SW480 (cell line): ENCODE measurements at places on chromosomes 4 and X.

DNA sequence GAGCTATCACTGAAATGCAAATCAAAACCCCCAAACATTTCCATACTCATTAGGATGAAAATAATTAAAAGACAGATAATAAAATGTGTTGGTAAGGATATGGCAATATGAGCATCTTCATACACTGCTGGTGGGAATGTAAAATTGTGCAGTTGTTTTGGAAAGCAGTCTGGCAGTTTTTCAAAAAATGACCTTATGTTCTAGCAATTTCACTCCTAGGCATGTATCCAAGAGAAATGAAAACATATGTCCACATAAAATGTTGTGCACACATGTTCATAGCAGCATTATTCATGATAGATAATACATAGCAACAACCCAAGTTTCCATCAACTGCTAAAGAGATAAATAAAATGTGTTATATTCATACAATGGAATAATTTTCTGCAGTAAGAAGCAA lies 14.8 kb upstream of the GPRASP2 start:
- DNase-seq, result no peak

DNA sequence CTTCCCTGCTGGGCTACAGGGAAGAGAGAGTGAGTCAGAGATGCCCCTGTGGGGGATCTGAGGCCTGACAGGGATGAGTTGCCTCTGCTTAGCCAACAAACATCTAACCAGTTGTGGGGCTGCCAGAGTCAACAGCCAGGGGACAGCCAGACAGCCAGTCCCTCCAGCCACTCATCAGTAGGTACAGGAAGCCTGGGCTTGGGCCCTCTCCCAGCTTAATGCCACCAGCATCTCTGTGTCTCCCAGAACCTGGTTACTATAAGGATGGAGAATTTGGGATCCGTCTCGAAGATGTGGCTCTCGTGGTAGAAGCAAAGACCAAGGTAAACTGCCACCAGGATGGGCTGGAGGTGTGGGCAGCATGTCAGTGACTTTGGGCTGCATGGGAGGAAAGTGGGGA lies 17.3 kb upstream of the SASH3 start:
- no peak for DNase-seq

DNA sequence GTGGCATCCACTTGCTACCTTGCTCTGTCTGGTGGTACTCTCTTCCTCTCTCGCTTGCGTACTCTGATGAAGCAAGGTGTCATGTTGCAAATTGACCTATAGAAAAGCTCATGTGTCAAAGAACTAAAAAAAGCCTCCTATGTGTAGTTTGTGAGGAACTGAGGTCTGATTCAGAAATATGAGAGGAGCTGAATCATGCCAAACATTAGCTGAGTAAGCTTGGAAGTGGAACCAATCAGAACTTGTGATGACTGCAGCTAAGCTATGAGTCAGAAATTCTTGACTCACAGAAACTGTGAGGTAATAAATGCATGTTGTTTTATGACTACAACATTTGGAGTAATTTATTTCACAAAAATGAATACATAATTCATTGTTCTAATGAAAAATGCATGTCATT lies 2138.8 kb downstream of the PCDH7 start:
- peak; percentile 32 for DNase-seq

- DNase-seq, result no peak
Observed at GRCh38 chr4:115660465-115660864, 547.0 kb upstream of the NDST4 start.

GRCh38 chr4:145535202-145535601 lies 53.5 kb downstream of the SMAD1 start:
- no peak for DNase-seq

GRCh38 chr4:122739174-122739573 lies 6.7 kb downstream of the BBS12 start:
- DNase-seq, result no peak

GRCh38 chrX:6026980-6027379 lies 201.7 kb downstream of the NLGN4X start:
- DNase-seq, result no peak

GRCh38 chr4:105283501-105283900 lies 136.8 kb downstream of the TET2 start:
- no peak for DNase-seq

- DNase-seq, result no peak
Observed at GRCh38 chr4:104716584-104716983, 221.9 kb upstream of the CXXC4 start.

- no peak for DNase-seq
Observed at GRCh38 chr4:87978681-87979080, 3.2 kb downstream of the SPP1 start.

DNA sequence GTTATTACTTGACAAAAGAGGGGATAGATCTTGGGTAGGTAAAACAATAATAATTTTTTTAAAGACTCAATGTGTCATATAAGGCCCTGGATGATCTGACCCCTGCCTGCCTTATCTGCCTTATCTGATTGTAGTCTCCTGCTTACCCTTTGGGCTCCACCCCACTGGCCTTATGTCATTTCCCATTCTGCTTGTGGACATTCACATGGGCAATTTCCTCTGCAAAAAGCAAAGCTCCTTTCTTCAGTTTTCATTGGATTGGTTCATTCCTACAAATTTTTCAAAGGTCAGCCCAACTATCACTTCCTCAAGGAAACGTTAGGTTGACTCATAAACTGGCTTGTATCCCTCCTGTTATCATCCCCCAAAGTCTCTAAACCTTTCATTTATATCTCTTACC lies 15.7 kb upstream of the TET2 start:
- no peak for DNase-seq

GRCh38 chr4:184329659-184330400 lies 112.2 kb upstream of the ENPP6 start:
- no peak for DNase-seq

DNA sequence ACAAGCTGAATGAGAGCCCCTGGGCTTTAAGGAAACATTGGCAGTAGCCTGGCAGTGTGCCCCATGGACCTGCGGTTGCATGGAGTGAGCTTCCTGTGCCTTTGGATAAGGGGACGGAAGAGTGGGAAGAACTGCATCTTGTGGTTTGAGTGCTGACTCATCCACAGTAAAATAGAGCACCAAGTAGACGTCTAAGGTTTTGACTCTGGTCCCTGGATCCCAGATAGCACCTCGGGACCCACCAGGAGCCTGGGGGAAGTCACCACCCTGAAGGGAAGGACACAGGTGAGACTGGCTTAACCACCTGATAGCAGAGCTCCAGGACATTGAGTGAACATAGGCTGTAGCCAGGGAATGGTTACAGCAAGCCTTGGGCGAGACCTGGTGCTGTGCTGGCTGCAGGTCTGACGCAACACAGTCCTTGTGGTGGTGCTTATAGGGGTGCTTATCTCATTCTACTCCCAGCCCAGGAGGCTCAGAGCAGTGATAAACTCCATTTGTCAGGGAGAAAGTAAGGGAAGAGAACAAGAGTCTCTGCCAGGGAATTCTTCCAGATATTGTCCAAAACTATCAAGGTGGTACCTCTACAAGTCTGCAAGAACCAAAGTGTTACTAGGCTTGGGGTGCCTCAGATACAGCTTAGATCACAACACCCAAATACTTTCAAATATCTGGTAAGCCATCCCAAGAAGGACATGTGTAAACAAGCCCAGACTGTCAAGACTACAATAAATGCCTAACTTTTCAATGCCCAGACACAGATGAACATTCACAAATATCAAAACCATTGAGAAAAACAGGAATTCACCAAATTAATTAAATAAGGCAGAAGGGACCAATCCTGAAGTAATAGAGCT lies 123.6 kb upstream of the TET2 start:
- DNase-seq, result no peak

- DNase-seq, result no peak
Observed at GRCh38 chr4:26176598-26177149, 144.1 kb upstream of the RBPJ start.

DNA sequence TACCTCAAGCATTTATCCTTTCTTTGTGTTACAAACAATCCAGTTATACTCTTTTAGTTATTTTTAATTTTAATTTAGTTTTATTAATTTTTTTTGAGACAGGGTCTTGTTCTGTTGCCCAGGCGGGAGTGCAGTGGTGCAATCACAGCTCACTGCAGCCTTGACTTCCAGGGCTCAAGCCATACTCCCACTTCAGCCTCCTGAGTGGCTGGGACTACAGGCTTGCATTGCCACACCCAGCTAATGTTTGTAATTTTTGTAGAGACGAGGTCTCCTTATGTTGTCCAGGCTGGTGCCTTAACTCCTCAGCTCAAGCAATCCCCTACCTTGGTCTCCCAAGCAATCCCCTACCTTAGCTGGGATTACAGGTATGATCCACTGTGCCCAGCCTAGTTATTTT lies 45.9 kb downstream of the CDKL5 start:
- DNase-seq, result no peak

- DNase-seq, result no peak
Observed at GRCh38 chr4:32207456-32207855, 1487.3 kb downstream of the PCDH7 start.

- DNase-seq, result no peak
Observed at GRCh38 chr4:86627462-86628135, 33.5 kb downstream of the PTPN13 start.

- DNase-seq, result no peak
Observed at GRCh38 chr4:874056-874455, 48.1 kb upstream of the CPLX1 start.

DNA sequence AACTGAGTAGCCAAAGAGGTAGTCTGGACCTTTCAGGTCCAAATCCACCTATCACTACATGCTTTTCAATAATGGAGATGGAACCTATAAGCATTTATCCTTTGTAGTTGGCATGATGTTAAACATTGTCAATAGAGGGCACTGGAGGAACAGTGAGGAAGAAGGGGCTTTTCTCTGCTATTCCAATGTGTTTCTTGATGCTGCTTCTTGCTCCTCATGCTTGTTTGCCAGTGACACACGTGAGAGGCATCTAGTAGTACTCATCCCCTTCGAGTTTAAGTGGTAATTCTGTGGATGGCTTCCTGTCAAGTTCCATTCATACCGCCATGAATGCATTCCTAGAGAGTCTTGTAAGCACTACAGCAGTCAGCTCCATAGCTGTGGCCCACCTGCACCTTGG lies 84.0 kb downstream of the NAA11 start:
- peak; percentile 18 for DNase-seq

DNA sequence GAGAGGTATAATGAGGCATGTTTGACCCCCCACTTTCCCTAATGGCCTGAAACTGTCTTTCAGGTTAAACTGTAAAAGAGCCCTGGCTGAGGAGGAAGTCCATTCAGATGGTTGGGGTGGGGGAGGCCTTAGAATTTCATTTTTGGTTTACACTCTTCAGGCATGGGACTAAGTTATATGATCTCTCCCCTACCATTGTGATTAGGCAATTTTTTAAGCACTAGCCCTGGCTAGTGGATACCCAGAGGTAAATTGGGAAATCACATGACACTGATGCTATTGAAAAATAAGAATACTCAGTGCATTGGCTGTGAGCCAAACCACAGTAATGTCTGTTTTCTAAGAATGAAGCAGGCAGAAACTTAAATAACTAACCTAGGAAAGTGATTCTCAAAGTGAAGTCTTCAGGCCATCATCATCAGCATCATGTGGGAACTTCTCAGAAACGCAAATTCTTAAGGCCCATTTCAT lies 149.7 kb downstream of the RRAGB start:
- DNase-seq, result no peak

- DNase-seq, result no peak
Observed at GRCh38 chrX:23938690-23939089, 30.9 kb downstream of the CXorf58 start.

GRCh38 chr4:72323227-72323626 lies 245.8 kb downstream of the ADAMTS3 start:
- DNase-seq, result no peak

- no peak for DNase-seq
Observed at GRCh38 chrX:136862546-136862945, 18.0 kb downstream of the RBMX start.

GRCh38 chrX:148542481-148543255 lies 42.3 kb downstream of the AFF2 start:
- no peak for DNase-seq

DNA sequence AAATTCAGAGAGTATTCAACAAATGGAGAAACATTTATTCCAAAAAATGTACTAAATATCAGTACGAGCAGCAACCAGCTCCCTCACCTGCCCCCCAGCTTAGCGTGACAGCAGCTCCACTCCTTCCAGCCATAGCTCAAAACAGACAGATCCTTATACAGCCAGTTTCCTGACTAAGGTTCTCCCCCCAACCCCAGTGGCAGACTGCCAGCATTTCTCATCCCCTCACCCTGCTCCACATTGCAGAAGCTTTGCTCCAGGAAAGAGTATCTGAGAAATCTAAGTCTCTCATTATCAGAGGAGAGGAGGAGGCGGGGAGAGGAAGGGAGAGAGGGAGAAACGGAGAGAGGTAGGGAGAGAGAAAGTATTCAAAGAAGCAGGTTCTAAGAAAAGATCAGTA lies 53.3 kb upstream of the PASD1 start:
- DNase-seq, result no peak

GRCh38 chrX:9520217-9520590 lies 55.3 kb downstream of the TBL1X start:
- no peak for DNase-seq

DNA sequence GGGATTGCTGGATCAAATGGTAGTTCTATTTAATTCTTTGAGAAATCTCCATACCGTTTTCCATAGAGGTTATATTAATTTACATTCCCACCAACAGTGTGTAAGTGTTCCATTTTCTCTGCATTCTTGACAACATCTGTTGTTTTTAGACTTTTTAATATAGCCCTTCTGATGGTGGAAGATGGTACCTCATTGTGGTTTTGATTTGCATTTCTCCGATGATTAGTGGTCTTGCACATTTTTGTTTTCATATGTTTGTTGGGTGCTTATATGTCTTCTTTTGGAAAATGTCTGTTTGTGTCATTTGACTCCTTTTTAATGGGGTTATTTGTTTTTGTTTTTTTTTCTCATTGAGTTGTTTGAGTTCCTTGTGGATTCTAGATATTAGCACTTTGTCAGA lies 75.3 kb upstream of the PUDP start:
- no peak for DNase-seq

DNA sequence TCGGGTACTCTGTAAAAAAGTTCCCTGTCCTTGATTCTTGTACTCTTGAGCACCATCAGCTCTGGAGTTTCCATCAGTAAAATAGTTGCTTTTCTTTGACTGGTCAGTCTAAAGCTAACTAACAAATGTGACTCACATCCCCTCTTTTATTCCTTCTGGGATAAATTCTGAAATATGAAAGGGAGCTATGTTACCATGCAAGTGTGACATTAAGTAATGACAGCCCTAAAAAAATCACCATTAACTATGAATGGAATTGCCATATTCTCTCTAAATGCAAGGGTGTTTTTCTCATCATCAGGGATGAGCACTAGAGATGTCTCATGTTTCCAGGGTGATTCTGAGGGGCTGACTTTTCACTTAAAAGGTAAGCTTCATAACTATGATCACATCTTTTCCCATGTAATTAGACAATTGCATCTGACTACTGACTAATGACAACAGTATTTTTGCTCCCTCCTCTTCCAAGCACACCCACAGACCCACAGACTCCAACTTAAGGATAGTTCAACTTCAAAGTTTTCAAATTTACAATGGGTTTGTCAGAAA lies 26.9 kb upstream of the RASGEF1B start:
- no peak for DNase-seq

DNA sequence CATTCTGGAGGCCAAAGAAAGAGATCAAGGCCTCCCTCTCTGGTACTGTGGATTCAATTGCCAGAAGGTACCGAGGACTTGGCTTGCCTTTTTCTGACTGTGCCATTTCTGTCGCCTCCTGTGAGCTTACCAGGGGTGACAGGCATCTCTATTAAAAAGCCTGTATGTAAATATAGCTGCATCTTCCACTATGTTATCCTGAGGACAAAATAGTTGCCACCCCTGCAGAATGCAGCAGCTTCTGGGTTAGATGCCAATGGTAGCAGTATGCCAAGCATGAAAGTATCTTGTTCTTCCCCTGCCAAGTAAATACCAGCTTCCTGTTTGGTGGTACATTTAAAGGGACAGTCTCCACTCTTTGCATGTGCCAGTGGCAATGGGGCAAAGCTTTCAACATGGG lies 10.7 kb downstream of the TRPC5OS start:
- DNase-seq, result no peak
